Uterine smooth muscle cell (primary cell): ENCODE measurements at places on chromosomes 11 and 22. TPM values are rescaled to one million over a fixed set of nuclear protein-coding genes. Genes with fewer than 3 reads are reported as not detected.

CCDC188 gene
- 1.5 and 2.3 TPM in 2 replicates for total RNA-seq

CRYBB3 gene
- total RNA-seq: not detected in 2 replicates

JAML gene
- under 0.01 and 0.22 TPM in 2 replicates for total RNA-seq

KCTD14 gene
- total RNA-seq: 0.62 and 1.00 TPM in 2 replicates

RRP7A gene
- total RNA-seq: 33.4 and 50.6 TPM in 2 replicates

PTPN5 gene
- under 0.01 TPM in 1 of 2 replicates, not detected in the other for total RNA-seq

IGLL1 gene
- total RNA-seq: not detected in 2 replicates

OLFML1 gene
- 4.2 and 10.5 TPM in 2 replicates for total RNA-seq

TSPAN32 gene
- total RNA-seq: under 0.01 and 0.12 TPM in 2 replicates

OR4B1 gene
- not detected in 2 replicates for total RNA-seq
